ENCODE measurements at places on chromosomes 11 and 22.
A peak's percentile ranks its signal among the peaks of the same experiment; 100 is the strongest.

DNA sequence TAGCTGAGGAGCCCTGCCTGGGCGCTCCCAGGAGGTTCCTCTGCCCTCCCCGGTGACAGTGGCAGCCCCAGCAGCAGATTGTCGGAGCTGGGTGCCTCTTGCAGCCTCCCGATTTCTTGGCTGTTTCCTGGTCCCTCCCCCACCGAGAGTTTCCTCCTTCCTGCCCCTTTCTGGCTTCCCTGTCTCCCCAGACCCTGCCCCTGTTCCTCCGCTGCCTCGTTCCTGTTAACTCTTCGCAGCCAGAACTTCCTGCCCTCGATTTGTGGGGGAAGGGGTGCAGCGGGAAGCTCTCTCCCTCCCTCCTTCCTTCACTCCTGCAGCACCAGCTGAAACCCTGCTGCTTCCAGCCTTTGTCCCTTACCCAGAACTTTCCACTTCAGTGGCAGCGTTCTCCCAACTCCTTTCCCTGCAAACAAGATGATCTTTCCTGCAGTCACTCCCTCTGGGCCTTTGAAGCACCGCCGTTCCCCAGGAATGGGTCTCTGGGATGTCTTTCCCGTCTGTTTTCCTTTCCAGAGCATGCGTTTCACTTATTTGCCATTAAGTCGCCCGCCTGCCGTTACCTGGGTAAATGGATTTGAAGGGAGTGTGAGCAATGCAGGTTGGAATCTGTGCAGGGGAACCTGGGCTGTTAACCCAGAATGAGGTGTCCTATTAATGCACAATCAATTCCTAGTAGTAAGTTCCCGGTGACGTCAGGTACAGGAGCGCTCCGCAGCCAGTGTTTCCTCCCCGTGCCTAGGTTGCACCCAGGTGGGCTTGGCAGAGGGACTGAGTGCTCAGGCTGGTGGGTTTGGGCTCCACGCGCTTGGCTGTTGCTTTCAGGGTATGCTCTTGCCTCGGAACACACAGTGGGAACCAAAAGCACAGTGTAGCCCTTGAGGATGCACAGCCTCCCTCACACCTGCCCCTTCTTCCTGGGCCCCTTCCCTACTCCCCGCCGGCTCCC, 4.3 kb downstream of the GRK2 start:
- peak; percentile 33 for DNase-seq

DNA sequence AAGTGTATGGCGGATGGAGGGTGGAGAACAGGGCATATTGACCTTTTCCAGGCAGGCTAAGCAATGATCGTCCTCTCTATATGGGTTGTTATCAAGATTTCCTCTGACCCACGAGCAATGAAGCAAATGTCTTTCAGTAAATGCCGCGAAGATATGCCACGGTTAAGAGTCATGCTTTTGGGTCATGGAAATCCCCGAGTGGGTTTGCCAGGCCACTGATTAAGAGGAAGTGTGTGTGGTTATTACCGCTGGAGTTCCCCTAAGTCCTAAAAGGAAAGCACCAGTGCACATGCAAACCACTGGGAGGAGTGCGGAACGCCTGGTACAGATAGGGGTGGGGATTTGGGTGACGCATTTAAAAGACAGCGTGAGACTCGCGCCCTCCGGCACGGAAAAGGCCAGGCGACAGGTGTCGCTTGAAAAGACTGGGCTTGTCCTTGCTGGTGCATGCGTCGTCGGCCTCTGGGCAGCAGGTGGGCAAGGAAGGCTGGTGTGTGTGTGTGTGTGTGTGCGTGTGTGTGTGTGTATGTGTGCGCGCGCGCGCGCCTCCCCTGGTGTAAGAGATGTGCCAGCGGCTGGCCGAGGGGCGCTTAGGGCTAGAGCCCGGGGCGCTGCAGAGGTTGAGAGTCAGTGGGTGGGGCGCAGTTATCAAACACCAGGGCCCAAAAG, at the start of gene BIRC3:
BIRC3 (plus strand) TSS at position 386 of the 669 bp plus-strand sequence. CDS start 7,026 bp downstream, outside the sequence.
- DNase-seq = peak; percentile 94

- no peak for DNase-seq
Measured at GRCh38 chr11:79412761-79413160, 28.1 kb downstream of the TENM4 start.

DNA sequence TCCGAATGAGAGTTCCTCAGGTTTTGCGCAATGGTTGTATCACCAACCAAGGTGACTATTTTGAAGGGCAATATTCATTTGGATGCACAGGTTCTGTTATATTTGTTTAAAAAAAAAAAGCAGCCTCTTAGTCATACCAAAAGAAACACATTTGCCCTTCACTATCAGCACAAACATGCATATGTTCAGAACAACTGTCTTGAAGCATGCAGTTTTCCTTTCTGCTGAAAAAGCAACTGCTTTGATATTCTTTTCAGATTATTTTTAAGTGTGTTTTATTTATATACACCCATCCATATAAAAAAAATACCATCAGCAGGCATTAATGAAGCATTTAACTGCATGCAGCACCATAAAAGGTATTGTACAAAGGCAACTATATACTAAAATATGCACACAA, 67.8 kb downstream of the RBFOX2 start:
- no peak for DNase-seq

GRCh38 chr11:109849946-109850345, 243.2 kb upstream of the ZC3H12C start:
- DNase-seq = no peak

GRCh38 chr22:19845054-19845722, 9.5 kb downstream of the GNB1L start:
- no peak for DNase-seq

Measured in activated CD4-positive, alpha-beta T cell treated with anti-CD3 and anti-CD28 coated beads, Interleukin-2, amount 10 ng/mL, durations not matched to agents 7 days and 5 days (primary cell).